ENCODE measurements at places on chromosomes 12 and 14.

DNA sequence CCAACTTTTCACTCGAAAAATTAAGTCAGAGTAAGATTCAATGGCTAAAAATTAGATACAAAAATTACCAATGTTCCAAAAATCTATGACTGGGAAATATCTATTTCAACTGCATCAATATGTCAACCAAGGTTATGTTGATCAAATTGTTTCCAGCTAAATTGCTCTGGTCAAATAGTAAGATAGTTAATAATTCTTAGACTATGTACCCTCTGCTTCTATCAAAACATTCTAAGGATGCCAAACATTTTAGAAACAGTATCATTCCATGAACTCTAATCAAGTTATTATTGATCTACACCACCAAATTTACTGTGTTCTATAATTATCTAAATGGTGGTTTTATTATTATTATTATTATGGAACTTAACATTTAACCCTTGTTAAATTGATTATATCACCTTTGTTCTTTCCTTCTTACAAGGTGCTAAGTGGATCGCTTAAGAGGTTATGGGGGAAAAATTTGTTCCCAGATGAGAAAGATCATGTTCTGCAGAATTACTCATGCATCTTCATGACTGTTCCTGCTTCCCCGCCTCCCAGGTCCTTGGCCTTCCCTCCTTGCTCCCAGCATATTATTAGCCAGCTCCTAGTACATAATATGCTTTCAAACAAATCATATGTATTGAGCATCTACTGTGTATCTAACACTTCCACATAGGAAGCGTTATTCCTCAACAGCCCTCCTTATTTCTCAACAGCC lies 240.5 kb upstream of the KRR1 start:
- DNase-seq: no peak

DNA sequence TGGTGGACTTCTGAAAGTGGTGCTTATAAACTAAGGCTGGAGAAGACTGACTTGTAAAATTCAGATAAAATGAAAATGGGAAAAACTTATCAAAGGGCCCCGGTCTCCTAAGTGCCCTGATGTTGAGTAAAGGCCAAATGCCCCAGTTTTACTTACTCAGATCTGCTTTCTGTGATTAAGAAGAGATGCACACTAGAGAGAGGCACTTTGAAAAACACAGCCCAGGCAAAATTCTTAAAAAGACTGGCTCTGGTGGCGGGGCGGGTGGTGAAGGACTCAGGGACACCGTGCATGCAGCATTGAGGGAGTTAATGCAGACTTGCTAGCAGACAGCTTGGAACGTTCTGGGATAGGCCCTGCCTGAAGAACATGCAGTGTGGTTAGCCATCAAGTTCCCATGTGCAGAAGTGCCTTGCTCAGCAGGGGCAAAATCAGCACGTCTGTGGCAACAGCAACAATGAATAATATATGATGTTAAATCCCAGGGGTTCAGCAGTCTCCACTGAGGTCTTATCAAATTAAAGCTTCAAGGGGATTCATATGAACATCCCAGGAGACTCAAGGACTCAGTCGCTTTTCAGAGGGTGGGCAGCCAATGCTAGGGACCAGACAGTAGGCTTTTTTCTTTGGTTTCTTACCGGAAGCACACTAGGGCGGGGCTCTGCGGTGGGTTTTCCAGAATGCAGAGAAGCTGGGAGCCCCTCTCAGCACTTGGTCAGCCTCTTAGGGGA lies 105.0 kb downstream of the DAD1 start:
- no peak for DNase-seq

DNA sequence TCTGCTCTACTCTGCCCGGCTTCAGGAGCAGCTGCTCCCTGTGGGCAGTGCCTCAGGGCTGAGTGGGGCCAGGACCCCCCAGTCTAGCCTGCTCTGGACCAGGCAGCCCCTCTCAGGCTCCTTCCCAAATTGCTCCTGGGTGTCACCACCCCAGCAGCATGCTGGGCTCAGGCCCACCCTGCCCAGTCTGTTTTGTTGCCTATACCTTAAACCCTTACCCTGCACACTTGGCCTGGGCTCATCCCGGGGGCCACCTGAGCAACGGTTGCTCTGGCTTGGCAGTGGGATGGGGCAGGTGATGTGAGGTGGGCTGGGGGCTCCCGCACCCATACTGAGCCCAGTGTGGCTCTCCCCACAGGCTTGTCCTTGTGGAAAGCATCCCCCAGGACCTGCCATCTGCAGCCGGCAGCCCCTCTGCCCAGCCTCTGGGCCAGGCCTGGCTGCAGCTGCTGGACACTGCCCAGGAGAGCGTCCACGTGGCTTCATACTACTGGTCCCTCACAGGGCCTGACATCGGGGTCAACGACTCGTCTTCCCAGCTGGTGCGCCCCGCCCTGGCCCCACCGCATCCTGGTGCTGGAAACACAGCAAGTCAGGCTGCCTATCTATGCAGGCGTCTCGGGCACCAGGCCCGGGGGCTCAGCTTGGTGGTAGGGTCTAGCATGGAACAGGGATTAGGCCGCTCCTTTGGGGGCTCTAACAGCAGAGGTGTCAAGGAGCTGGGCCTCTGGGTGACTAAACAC lies 3.9 kb downstream of the PLD4 start:
- no peak for DNase-seq

GRCh38 chr12:29537298-29537697 lies 39.8 kb upstream of the OVCH1 start:
- no peak for DNase-seq

- DNase-seq: no peak
Measured at GRCh38 chr12:51465491-51465890, 40.9 kb downstream of the SLC4A8 start.

- no peak for DNase-seq
Measured at GRCh38 chr14:65972891-65973290, 513.3 kb upstream of the CCDC196 start.

DNA sequence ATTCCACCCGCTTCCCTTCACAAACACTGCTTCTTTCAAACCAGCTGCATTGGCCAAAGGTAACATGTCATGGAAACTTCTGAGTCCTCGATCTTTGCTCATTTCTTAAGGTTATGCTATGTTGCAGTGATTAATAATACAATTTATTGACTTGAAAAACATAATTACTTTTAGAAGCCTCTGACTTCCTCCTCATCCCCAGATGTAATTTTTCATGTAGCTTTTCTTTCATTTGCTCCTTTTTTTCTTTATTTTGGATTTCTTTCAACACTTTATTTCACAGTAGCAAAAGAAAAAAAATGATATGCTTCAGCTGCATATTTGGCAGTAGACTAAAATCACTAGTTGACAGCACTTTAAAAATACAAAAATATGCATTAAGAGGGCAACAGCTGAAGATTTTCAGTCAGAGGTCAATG lies 116.2 kb downstream of the LRRIQ1 start:
- no peak for DNase-seq

- DNase-seq: no peak
Measured at GRCh38 chr14:41549821-41550607, 56.7 kb upstream of the LRFN5 start.

- DNase-seq: no peak
Measured at GRCh38 chr12:67352682-67353081, 83.5 kb downstream of the CAND1 start.

- DNase-seq: peak; percentile 38
Measured at GRCh38 chr12:132264086-132265010, 65.0 kb downstream of the GALNT9 start.

DNA sequence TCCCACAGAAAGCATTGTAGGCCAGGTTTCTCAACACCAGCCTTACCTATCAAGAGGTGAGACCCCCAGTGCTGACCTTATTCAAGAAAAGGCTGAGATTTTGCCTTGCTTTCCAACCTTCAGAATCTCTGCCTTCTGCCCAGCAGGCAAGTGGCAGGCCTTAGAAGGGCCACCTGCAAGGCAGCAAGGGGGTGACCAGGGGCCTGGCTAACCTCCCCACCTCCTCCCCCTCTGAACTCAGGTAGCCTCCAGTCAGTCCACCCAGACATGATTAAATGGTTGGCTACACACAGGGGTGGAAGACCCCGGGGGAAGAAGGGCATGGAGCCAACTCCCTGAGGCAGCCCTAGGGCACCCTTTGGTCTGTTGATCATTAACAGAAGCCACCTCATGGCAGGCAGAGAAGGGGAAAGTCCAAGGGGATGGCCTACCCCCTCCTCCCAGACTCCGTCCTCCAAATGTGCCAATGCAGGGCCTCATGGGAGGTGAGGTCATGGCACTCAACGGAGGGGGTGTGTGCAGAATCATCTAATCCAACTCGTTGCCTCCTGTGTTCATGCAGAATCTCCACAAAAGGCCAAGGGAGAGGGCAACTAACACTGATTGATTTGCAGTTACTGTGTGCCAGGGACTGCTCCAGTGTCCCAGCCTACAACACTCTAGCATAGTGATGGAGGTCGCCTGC lies 8.5 kb downstream of the ZFP36L1 start:
- no peak for DNase-seq

DNA sequence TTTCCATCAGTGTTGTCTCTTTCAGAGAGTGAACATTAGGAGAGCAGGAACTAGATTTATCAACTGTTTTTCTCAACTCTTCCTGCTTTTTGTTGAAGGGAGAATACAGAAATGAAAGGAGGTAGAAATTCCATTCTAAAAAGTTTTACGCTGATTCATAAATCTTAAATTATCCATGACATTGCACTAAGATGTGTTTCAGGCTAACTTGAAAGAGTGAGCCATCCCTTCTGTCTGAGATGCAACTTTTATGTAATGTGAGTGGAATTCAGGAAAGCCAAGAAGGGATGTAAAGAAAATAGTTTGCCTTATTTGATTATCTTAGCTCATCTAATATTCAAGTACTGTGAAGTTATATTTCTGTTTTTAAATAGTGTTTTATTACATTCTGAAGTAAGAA lies 349.5 kb upstream of the RGS6 start:
- DNase-seq: no peak

DNA sequence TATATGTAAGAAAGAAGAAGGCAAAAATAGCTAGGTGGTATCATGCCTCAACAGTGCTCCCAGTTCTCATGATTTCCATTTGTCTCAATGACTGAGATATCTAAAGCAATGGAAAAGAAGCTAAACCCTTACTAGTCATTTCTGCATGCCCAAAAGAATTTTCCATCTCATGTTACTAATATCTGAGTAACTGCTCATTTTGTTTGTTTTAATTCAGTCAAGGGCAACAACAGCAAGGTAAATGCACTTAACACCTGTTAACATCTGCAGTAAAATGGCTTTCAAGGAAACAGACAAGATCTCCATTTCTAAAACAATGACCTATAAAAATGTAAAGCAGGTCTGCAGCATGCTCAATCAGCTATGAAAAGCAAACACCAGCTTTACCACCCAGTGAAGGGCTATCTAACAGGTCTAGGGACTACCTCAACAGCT lies 19.4 kb upstream of the SELPLG start:
- no peak for DNase-seq

DNA sequence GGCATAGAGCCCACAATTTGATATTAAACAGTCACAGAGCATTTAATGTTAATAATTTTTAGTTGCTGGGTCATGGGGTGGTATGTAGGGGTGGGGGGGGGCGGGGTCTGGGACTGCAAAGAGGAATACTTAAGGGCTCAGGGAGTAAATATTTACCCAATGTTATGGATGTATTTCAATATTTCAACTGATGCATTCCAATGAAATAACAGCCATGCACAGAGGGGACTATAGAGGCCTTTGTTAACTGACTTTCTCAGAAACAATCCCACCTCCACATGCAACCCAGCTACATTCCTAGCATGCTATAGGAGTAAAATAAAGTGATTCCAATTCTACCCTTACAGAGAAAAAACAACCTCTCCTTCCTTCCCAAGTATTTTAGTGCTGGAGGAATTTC lies 7.9 kb upstream of the BBS10 start:
- DNase-seq: no peak

- no peak for DNase-seq
Measured at GRCh38 chr12:24038211-24038997, 88.9 kb upstream of the SOX5 start.

DNA sequence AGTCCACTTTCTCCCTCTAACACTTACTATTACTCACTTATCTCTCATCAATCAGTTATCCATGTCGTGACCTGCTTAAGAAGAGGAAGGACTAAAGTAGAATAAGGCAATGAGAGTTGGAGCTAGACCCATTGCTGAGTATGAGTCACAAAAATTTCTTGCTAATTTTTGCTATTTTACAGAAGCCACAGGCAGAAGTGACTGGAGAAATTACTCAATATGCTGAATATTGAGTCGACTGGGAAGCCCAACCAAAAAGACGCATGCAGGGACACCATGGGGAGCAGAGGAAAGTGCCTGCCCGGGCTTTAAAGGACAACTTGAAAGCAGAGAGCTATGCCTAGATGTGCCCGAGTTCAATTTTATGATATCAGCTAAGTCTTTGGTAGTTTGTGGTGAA lies 115.4 kb upstream of the FOXG1 start:
- no peak for DNase-seq

- no peak for DNase-seq
Measured at GRCh38 chr12:113732916-113733315, 233.2 kb downstream of the RBM19 start.

DNA sequence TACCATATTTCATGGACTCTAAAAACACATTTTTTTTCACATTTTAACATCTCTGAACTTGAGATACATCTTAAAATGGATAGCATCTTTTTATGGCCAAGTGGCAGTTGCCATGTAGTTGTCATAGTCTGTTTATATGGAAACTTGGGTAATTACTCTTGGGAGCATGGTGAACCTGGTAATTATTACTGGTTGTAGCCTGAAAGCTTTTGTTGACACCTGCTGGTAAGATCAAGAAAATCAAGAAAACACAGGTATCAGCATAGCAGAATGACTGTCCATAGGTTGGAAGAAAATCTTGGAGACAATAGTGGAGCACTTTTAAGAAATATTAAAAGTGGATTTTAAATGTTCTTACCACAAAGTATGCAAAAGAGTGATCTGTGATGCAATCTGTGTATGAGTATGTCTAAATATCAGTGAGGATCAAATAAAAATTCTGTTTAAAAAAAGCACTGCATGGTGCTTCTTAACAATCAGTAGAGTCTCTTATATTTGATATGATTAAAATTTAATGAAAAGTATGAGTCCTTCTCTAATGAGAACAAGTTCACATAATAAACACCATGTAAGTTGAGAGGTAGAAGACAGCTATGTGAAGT lies 44.2 kb downstream of the TTC8 start:
- no peak for DNase-seq

All from cerebellar nuclear complex (tissue), 1 donor.